Activated CD8-positive, alpha-beta memory T cell treated with anti-CD3 and anti-CD28 coated beads for 1 hour (primary cell): ENCODE measurements at places on chromosomes 1 and 21.

- DNase-seq: no peak
Measured at GRCh38 chr1:231857609-231858135, 231.1 kb downstream of the DISC1 start.

GRCh38 chr1:42927274-42927841, 31.3 kb downstream of the SLC2A1 start:
- DNase-seq: no peak

DNA sequence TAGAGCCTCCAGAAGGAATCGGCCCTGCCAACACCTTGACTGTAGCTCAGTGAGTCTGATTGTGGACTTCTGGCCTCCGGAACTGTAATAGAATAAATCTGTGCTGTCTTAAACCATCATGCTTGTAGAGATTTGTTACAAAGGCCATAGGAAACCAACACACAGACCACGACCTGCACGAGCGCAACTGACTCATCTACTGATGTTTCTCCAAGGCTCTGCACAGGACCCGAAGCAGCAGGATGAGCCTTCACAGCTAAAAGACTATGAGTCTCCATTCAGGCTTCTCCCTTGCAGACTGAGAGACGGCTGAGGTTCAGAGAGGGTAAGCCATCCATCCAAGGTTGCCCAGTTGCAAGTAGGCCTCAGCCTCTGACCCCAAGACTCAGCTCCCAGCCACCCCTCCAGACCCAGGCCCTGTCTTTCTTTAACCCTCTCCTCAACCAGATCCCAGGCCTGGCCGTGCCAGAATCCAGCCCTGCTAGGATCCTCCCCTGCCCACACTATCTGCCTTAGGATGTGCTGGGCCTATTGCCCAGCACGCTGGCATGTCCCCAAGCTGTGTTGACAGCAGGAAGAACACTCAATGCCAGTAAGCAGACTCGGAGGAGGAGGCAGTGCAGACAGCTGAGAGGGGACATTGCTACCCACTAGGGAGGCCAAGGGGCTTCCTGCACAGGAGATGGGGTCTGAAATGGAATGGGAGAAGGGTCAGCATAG, 109.0 kb downstream of the HMGB4 start:
- no peak for DNase-seq

- DNase-seq: no peak
Measured at GRCh38 chr1:241225741-241226140, 131.3 kb downstream of the RGS7 start.

DNA sequence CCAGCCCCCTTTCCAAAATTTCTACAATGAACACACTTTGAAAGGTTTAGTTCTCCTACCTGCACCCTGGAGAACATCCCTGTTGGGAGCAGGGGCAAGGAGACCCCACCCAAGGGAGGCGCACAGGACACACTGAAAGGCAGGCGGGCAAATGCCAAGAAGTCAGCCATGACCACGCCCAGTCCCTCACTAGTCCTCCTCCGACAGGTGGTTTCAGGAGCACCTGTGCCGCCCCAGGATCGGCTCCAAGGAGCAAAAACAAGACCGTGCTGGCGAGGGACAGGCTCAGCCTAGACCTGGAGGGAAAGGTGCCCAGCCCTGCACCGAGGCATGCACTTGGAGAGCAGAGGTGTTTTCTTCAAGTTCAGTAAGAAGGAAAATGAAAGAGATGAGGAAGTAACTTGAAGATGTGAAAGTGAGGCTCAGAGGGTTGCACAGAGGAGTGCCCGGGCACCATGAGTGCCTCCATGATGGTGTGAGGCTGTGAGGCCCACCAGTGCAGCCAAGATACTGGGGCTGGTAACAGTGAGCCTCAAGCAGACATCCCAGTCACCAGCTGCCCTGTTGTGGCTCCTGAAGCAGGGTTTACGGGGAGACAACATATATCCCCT, 19.6 kb upstream of the NADK start:
- DNase-seq: no peak

GRCh38 chr1:204819495-204819894, 51.2 kb upstream of the NFASC start:
- no peak for DNase-seq

DNA sequence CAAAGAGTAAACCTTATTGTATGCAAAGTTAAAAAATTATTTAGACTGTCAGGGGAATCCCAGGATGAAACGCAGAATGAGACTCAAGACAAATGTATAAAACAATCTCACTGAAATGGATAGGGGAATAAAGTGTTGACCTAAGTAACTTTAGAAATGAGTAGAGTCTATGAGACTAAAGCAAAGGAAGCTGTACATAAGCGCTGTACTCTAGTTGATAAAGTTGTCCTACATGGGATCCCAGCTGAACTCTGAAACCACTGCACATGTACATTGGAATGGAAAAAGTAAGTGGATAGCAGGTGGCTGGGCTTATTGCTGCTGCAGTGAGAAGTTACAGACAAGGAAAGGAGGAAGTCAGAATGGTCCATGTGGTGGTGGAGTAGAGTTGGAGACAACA, 18.7 kb downstream of the MMEL1 start:
- no peak for DNase-seq

- no peak for DNase-seq
Measured at GRCh38 chr1:180130651-180131050, 24.0 kb upstream of the QSOX1 start.

DNA sequence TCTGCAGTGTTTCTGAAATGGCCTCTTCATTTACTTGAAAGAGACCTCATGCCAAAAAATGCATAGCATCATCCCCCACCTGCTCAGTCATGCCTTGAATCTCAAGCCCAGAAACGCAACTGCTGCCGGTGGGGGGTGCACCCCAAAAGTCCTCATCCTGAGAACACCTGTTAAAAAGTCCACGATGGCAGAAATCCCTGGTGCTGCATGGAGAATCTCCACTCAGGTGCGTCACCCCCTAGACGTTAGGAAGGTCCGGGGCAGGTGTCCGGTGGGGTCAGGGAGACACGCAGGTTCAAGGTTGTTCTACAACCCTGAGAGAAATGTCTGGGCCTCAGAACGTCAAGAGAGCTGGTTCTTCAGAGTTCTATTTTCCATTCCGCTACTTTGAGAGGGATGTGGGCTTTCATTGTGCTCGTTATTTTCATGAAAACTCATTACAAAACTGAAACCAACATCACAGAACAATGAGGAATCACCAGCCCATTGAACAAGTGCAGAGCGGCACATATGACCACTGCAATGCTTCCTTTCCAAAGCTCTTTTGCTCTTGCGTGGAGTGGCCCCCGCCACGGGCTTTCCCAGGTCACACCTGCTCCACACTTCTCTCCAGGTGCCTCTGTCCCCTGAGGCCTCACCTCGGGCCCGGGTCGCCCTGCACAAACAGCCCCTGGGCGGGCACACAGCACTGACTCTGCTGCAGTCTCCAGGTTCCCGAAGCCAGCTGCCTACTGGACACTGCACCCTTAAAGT, 201.9 kb downstream of the TOMM20 start:
- no peak for DNase-seq

DNA sequence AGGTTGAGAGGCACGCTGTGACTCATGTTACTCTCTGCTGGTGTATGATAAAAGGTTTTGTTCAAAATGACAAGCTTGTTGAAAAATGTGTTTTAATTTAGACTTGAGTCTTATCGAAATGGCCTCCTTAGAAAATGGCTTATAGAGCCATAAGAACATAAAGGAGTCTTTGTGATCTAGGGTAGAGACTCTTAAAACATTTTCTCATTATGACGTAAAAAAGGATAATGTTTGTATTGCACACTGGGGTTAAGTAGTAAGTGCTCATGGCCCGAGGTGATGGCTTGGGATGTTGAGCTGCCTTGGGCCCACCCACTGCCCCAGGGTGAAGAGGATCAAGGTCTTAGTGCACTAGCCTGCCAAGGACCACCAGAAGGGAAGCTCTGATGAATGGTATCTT, 117.4 kb downstream of the DISC1 start:
- no peak for DNase-seq

GRCh38 chr1:79204779-79205479, 198.4 kb upstream of the ADGRL4 start:
- DNase-seq: no peak

- no peak for DNase-seq
Measured at GRCh38 chr1:227260433-227260832, 57.9 kb downstream of the CDC42BPA start.

GRCh38 chr21:45347048-45347711, 57.8 kb upstream of the COL18A1 start:
- no peak for DNase-seq

DNA sequence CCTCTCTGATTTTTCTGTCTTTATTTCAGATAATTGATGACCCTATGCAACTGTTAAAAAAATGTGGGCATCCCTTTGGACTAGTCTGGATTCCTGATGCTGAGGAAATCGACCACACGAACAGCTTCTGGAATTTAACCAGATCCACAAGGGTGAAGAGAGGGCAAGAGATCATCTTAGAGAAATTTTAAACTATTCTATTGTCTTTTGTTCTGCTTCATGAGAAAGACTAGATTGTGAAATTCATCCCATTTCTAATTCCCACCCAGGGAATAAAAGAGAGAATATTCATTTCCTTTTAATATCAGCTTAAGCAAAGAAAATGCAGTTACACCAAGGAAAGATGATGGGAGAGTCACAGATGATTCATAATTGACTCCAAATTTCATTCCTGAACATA, 71.8 kb downstream of the DUSP10 start:
- no peak for DNase-seq

DNA sequence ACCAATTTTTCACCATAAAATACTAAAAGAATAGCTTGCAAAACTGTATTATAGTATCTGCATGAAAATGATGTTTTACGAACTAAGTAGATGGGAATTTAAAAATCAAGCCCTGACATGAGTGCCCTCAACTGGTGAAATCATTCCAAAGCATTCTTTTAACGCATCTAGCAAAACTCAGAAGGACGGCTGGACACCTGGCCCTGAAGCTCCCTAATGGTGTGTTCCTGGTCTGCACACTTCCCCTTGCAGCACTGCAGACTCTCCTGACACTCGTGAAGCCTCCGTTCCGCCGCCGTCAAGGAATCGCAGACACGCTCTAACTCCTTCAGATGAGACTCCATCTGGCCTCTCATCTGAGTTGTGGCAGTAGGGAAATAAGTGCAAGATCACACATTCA, 39.9 kb downstream of the ODF2L start:
- no peak for DNase-seq

DNA sequence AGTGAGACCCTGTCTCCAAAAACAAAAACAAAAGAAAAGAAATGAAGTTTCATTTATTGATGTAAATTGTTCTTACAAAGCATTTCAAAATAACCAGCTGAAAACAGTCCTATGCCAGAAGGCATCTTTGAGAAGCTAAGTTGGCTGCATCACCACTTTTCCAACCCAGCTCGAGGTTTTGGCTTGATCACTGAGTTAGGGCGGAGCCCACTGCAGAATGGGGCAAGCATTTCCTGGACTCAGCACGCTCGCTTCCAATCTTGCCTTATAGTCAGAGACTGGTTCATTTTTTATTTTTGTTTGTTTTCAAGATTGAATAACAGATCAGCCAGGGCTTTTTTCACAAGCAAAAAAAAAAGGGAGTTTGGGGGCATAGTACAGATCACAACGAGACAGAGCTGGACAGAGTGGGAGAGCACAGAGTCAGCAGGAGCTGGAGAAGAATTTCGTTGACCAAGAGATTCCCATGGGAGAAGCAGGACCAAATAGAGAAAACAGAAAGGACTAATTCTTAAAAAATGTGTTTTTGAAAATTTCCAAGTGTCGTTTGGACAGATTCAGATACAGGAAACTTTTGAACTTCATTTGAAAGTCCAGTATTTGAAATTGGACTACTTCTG, 23.5 kb upstream of the COL6A1 start:
- DNase-seq: no peak

DNA sequence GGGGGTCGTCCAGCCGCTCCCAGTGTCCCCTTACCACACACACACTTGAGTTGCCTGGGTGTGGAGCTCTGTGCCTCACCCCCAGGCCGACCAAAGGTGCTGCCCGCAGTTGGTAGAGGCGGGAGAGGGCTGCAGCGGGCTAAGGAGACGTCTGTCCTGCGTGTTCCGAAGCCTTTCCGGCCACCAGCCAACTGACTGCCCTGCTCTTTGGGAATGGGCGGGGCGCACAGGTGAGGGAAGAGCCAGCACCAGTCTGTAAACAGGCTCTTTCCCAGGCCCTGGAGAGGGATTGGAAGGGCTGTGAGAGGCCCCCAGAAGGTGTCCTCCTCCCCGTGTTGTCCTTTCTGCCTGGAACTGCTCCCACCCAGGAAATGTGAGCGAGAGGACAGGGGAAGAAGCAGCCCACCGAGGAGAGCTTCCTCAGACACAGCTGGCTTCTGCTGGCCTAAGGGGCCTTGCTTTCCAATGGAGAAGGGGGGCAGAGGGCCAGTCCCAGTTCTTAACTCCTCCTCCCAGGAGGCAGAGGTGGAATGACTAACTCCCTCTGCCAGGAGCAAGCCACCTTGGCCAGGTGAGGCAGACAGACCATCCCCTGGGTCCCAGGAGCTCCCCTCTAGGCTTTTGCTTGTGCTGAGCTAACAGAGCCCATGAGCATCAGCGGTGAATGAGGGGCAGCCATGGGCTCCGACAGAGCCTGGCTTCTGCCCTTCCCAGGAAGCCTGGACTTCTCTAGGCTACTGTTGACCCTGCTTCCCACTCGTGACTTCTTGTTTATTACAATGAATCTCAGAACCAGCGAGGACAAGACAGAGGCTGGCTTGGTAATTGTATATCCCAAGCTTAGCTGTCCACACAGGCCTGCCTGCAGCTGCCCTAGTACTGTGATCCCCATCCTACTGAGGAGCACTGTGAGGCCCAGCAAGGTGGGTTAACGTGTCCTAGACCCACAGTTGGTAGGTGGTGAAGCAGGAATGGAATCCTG, 158.1 kb upstream of the COA6 start:
- DNase-seq: no peak

DNA sequence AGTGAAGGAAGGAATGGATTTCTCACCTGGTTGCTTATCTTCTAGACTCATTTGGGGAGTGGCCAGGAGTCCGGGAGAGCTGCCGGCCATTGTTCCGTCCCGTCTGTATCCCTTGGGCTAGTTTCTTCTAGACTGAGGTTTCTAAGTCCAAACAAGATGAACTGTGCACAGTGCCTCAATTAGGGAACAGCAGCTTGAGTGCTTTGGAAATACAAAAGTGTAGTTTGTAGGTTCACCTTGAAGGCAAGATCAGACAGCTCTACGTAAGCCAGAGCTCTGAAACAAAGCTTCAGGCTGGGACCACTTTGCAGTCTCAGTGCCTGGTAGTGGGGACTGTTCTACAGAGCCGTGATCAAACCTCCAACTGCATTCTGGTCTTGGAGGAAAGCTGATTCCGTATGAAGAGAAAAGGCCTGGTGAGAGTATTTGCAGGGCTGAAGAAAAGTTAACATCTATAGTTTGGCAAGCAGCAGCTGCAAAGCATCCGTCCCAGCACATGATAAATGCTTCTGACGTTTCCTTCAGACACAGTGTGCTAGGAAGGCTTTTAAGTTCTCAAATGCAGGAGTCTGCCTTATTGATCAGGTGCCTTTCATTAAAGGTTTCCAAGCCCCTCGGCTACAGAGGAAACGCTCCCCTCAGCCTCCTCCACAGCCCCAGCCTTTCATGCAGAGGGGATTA, 432.8 kb downstream of the KIF26B start:
- no peak for DNase-seq

- DNase-seq: no peak
Measured at GRCh38 chr1:15388201-15388880, 21.3 kb upstream of the EFHD2 start.

GRCh38 chr1:156366378-156367166, 2.4 kb upstream of the RHBG start:
- no peak for DNase-seq
